ENCODE measurements at places on chromosomes 3 and 15. TPM values are rescaled to one million over a fixed set of nuclear protein-coding genes. Genes with fewer than 3 reads are reported as not detected.

DNA sequence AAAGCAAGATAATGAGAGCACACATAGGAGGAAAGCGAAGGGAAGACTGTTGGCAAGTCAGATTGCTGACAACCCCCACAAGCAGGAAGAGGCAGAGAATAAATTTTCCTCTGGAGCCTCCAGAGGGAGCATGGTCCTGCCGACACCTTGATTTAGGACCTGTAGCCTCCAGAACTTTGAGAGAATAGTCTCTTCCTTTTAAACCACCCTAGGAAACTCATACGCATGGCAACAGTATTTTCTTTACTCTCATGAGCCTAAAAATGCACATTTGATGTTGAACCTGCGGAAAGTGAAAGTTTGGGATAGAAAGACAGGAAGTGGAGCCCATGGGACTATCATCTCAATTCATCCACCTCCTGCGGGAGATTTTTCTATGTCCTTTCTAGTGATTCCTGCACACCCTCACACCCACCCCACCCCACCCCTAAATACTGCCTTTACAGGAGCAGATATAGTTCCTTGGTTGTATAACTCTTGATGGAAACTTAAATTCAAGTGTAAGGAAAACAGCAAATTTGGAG, 116.7 kb upstream of the LPP start:
- no peak for DNase-seq

Gene PAK2
- 77.2 TPM for total RNA-seq

DNA sequence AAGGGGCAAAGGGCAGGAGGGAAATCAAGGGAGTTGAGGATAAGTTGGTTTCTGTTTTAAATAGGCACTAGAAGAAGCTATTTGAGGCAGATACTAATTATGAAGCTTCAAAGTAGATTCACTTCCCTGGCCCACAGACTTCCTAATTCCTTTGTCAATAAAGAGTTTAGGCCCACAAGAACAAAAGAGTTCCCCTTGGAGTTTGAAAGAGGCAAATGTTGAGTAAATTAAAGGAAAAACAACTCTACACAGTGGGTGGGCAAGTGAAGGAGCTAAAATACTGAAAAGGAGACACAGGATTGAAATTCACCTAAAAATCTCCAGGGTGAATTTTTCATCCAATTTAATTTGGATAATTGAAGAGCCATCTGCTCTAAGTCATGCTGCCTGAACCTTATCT, 411.7 kb upstream of the RORA start:
- no peak for DNase-seq

GRCh38 chr3:10365316-10365715, 44.4 kb upstream of the SEC13 start:
- no peak for DNase-seq

- DNase-seq = no peak
Observed at GRCh38 chr3:116322750-116323375, 122.4 kb downstream of the LSAMP start.

- DNase-seq = no peak
Observed at GRCh38 chr15:34855893-34856292, 60.5 kb upstream of the ACTC1 start.
